ENCODE measurements at places on chromosomes 2 and 18.

- no peak for DNase-seq
Measured at GRCh38 chr2:108907822-108908712, 81.0 kb downstream of the EDAR start.

DNA sequence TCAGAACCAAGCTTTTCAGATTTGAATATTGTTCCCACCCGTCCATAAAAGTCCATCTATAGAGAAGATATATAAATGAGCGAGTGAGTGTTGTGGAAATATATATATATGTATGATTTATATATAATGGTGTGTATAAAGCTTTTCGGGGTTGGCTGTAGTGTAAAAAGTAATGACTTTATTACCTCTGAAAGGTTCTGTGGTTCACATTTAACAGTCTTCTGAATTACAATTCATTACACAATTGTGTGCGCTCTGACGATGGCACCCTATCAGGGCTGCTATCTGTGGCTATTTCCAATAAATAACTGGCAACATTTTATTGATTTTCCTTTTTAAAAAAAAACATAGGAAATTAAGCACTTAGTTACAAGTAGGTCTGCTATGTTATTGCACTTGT, 2.7 kb upstream of the BCL11A start:
- no peak for DNase-seq

GRCh38 chr2:158830201-158830600, 35.1 kb downstream of the DAPL1 start:
- DNase-seq: no peak

GRCh38 chr2:160628811-160629210, 135.2 kb upstream of the RBMS1 start:
- DNase-seq: no peak

DNA sequence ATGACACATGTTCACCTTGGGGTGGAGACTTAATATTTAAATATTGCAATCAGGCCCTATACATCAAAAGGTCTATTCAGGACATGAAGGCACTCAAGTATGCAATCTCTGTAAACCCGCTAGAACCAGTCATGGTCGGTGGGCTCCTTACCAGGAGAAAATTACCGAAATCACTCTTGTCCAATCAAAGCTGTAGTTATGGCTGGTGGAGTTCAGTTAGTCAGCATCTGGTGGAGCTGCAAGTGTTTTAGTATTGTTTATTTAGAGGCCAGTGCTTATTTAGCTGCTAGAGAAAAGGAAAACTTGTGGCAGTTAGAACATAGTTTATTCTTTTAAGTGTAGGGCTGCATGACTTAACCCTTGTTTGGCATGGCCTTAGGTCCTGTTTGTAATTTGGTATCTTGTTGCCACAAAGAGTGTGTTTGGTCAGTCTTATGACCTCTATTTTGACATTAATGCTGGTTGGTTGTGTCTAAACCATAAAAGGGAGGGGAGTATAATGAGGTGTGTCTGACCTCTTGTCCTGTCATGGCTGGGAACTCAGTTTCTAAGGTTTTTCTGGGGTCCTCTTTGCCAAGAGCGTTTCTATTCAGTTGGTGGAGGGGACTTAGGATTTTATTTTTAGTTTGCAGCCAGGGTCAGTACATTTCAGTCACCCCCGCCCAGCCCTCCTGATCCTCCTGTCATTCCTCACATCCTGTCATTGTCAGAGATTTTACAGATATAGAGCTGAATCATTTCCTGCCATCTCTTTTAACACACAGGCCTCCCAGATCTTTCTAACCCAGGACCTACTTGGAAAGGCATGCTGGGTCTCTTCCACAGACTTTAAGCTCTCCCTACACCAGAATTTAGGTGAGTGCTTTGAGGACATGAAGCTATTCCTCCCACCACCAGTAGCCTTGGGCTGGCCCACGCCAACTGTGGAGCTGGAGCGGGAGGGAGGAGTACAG, 108.1 kb downstream of the XRCC5 start:
- DNase-seq: no peak

DNA sequence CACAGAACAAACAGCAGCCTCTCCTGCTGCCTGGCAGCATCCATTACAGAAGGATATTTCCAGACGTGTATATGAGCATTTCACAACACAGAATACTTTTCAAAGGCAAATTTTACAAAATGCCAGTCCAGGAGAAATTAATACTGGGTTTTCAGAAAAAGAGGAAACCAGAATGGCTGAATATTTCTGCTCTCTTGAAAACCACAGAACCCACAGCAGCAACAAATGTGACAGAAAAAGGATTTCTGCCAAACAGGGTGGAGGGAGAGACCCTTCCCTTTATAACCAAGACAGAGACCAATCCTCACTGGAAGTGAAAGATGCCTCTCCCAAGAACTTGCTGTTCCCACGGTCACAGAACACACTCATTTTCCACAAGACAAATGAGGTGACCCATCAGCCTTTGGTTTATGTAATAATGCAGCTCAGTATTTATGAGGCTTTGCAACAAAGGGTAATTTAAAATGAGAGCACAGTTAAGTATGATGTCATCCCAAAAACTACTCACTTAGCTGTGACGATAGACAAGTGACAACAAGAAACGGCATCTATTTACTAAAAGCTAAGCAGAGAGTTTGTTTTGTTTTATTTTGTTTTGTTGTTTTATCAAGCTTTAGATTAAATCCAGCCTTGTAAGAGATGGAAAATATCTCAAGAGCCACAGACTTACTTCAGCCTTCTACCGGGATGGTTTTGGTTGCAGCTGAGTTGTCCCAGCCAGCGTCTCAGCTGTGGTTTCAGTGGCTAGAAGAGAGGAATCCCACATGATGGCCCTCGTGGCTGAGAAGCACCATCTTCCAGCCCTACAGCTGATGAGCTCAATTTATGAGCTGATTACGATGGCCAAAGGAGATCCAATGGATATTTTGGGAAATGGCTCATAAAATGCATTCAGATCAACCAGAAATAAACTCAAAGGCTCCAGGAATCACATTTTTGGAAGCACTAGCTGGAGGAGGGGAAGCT, 249.3 kb upstream of the AGAP1 start:
- no peak for DNase-seq

DNA sequence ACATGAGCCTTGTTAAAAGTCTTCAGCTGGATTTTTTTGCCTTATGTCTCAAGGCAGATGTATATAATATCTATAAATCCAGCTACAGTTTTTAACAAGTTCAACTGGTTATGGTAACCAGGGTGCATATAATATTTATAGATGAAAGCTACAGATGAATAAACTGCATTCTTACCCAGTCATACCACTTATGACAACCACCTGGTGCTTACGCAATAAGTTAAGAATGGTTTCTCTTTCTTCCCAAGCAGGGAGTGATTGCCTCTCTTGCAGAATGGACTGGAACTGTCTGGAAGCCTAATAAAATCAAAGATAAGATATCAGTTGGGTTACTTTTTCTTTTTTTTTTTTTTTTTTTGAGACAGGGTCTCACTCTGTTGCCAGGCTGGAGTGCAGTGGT, 19.6 kb downstream of the DHX57 start:
- DNase-seq: no peak

DNA sequence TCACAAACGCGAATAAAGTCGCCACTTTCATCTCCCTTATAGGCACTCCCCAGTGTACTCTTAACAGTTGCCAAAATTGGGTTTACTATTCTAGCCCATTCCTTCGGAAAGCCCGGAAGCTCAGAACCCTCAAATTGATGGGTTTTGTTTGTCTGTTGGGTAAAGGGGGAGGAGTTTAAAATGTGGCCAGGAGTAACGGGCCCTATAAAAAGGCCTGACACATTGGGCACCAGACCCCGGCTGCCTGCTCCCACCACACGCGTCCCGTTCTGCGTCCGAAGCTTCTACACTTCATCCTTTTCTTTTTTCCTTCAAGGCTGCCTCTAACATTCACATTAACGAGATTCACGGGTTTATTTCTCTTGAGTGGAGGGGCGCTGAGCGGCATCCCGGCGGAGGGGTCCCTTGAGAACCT, 837 bp downstream of the NHEJ1 start:
- DNase-seq: no peak

DNA sequence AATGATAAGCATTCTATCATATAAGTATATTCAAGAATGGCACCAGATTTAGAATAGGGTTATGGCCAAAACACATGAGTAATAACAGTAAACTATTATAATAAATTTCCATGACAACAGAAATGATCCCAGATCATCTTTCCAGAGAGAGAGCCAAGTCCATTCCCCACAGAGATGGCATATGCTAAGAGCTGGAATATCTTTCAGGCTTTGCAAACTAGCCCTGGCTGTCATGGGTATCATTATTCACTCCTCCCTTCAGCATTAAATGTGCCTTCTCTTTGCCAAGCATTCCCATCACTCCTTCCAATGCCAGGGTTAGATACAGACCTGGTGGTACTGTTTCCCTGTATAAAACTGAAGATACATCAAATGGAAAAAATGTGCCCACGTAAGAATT, 10.9 kb downstream of the FEZ2 start:
- no peak for DNase-seq

DNA sequence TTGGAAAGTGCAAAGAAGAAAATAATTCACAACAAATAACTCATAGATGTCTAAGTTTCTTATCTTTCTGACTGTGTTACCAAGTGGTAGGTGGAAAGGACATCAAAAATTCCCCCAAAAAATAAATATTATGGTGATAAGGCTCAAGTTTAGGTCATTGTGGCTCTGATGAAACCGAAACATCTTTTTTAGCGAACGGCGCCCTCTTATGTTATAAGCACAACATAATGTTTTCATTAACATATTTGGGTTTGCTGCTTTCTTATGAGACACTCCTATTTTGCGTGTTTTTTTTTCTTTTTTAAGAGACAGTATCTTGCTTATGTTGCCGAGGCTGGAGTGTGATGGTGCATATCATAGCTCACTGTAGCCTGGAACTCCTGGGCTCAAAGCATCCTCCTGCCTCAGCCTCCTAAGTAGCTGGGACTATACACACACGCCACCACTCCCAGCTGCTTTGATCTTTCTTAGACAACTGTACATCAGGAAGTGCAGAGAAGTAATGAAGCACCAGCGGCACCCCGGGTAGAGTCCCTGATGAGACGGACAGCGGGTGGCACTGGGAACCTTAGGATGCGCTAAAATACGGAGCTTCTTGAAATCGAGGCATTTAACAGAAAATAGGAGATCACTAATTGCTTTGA, 38.5 kb upstream of the SLC35G4 start:
- DNase-seq: no peak

- DNase-seq: no peak
Measured at GRCh38 chr2:60552851-60553494, 481 bp downstream of the BCL11A start.

- DNase-seq: no peak
Measured at GRCh38 chr2:174610243-174610995, 12.8 kb upstream of the WIPF1 start.

DNA sequence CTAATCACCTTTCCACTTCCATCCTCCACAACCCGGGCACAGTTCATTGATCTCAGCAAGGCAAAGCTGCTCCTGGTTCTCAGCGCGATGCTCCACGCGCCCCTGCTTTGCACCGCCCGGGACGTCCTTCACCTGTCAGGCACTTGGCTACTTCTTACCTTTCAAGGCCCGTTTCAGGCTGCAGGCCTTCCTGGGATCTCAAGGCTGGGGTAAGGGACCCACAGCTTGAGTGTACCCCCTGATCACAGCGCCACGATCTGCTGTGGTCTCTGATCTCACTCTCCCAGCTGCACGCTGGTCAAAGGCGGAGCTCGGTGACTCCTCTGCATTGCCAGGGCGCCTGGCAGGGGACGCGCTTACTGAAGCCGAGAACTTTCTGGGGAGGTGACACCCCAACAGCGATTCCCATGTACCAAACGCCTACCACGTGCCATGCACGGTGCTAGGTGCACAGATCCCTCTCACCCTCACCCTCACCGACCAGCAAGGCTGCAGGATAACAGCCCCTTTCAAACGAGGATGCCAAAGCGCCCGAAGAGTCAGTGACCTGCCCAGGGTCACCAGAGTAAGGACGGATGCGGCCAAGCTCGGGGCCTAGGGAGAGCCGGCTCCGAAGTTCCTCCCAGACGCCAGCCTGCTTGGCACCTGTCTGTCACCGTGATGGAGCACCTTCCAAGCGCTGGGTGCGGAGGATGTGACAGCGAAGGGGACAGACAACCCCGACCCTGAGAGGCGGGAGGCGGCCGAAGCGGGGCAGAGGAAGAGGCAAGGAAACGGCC, 818 bp downstream of the ITGB1BP1 start:
- DNase-seq: peak; percentile 21

GRCh38 chr2:231667496-231667895, 40.8 kb upstream of the PTMA start:
- DNase-seq: no peak

GRCh38 chr2:28395334-28396061, 2.8 kb downstream of the FOSL2 start:
- no peak for DNase-seq

GRCh38 chr2:217876253-217876570, 126.6 kb downstream of the TNS1 start:
- DNase-seq: no peak

GRCh38 chr2:238484522-238485452, 58.1 kb downstream of the ASB1 start:
- DNase-seq: no peak

DNA sequence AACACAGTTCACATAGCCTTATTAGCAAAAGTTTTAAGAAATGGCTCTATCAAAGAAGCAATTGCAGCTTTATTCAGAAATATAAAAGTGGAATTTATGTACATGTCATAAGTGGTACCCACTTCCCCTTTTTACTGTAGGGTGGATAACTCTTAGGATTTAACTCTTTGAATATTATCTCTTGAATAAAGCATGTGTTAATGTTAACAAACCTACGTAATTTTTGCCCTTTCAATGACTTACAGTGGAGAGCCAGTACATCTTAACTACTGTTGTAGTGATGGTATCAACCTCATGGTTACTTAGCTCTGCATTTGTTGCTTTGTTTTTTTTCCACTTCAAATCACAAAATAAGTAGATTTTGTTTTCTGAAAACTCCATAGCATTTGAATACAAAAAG, 8.8 kb downstream of the NABP1 start:
- no peak for DNase-seq
